Fibroblast of skin of scalp (primary cell): ENCODE measurements at places on chromosomes 1 and 21.

DNA sequence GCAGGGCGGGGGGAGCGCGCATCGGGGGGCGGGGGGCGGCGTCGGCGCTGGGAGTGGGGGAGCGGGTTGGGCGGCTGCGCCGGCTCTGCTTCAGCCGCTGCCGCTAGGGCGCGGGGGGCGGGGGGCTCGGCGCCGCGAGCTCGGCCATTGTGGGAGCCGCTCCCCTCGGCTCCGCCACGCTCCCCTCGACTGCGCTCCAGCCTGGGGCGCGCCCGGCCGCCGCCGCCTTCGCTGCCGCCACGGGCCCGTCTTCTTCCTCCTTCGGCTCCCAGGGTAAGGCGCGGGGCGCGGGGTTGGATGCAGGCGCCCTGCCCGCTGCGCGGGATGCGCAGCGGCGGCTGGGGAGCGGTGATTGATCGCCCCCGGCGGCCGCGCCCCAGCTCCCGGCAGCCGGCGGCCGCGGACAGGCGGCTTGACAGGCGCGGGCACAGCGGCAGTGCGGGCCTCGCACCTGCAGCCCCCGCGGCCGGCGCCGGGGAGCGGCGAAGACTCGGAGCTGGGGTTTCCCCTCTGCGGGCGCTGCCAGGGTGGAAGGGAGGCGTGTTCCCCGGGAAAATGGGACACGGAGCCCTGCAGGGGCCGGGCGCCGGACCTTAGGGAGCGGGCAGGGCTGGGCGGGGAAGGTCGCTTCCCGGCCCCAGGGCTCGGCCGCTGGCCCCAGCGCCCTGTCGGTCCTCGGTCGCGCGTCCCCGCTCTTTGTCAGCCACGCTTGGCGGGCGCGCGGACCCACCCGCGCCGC is 55.3 kb downstream of the NDUFS5 start:
- no peak for DNase-seq

DNA sequence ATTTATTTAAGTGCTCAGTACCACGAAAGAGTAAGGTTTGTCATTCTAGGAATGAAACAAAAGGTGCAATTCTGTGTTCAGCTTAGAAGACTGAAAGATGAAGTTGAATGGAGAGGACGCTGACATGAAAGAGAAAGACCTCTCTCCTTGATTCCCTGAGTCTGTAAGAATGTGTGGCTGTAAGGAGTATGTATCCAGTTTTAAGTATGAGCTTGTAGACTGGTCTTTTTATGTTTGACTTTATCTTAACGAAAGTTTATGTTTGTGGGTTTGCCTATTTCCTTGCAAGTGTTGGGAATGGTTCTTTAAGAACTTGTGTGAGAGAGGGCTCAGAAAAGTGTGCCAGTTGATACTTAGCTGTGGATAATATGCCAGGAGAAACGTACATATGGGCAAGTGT is 1.4 kb downstream of the CHD1L start:
- DNase-seq = no peak

DNA sequence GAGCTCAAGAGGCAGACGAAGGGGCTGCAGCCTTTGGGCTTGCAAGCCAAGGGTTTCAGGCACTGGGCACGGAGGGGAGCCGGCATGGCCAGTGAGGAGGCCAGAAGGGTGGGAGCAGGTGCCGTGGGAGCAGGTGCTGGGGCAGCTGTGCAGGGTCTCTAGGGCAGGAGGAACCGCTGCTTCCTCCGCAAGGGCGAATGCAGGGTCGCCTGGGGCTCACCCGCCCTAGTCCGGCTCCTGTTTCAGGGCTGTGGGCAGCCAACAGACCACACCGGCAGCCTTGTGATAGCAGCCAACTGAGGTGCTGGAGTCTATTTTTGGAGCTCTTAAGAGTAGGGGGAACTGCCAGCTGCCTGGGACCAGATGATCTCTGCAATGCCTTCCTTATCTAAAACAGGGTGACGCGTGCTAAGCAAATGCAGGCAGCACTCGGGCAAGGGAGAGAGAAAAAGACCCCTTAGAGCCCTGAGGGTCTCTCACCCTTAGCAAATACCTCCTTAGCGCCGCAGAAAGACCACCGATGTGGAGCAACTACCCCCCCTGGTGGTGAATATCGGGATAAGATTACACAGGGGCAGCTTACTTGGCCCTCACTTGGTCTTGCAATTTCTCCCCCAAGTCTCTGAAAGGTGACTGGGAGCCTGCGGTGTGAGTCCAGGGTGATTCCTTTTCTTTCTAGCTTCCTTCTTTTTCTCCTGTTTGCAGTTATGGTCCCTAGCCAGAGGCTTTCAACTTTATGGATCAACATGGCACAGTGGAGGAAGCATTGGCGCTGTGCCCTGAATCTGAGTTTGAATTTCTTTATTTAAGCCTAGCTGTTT is 20.7 kb upstream of the MAPKAPK2 start:
- peak; percentile 66 for DNase-seq

DNA sequence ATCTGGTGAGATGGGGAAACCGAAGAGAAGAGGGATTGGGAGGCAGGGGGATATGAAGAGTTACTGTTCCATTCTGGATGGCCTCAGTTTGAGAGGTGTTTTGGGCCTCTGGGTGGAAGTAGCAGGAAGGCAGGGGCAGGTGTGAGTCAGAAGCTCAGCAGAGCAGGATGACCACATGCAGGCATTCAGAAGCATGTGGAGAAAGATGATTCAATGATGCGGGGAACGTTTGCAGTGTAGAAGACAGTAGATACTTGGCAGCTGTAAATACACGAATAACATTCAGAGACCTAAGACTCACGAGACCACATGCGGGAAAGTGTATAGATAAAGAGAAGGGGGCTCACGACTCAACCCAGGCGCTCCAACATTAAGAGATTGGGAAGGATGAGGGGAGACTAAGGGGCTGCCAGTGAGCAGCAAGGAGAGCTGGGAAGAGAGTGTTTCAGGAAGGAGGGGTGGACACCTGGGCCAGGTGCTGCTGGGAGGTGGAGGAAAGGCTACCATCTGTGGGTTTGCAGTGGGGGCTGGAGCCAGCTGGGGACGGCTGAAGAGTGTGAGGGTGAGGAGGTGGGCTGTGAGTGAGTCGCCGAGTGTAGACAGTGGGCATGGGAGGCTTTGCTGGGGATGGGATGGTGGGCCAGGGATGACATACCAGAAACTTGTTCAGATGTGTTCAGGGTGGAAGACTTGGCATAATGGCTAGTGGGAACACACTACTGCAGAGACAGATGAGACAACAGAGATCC is 5.8 kb upstream of the EPS8L3 start:
- peak; percentile 68 for DNase-seq

DNA sequence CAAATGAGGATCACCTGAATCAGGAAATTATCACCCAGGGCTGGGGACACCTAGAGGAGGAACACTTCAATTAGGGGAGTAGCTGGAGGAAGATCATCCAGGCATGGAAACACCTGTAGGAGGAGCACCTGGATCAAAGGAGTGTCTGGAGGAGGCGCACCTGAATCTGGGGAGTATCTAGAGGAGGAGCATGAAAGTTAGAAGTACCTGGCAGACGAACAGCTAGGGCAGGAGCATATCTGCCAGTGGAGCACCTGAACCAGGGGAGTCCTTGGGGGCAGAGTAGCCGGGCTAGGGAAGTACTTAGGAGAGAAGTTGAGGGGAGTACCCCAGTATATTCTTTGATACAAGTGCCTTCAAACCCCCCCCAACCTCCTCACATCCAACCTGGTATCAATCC is 1.3 kb downstream of the C1orf210 start:
- DNase-seq = no peak

DNA sequence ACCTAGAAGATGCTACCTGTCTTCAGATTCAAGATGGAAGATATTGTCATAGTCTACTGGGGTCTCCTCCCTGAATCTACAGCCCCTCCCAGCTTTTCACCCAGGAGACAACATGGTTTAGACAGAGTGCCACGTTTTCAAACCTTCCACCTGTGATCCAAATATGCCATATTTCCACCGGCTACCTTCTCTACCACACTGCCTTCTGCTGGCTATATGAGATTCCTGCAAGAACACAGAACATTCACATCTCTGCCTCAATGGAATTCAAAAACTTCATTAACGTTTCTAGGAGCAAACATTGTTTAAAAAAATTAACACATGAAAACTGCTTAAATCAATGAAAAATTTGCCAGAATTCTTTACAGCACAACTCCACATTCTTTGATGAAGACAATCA is 12.9 kb upstream of the LELP1 start:
- no peak for DNase-seq

DNA sequence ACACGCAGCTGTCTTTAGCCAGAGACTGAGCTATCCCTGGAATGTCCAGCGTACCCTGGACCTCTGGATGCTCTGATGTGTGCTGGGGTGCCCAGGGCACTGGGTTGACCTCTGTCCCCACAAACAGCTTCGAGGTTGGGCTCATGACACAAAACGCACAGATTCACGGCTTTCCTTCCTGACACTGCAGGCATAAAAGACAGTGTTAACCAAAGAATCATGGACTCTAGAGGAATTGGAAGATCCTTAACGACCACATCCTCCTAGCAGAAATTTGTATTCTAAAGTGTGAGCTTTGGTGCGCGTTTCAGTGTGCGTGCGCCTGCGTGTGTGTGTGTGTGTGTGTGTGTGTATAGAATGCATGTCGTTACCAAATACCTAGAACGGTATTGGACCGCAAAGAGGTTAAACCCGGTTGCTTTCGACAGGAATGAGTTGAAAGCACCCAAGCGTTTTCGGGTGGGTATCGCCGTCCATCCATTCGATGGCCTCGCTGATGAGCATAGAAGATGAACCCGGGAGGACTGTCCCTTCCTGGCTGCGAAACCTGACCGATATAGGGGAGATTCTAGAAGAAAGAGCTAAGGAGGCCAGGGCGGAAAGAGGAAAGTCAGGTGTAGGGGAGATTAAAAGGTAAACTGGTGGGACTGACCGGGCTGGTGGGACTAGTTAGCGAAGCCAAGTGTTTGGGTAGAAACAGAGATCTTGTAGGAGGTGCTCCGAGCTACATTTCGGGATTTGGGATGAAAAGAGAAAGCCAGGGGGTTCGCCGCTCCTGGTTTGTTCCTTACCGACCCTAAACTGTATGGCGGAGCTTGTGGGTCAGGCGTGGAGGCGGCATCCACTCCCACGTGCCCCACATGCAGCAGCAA is 6.8 kb upstream of the LHX9 start:
- no peak for DNase-seq

DNA sequence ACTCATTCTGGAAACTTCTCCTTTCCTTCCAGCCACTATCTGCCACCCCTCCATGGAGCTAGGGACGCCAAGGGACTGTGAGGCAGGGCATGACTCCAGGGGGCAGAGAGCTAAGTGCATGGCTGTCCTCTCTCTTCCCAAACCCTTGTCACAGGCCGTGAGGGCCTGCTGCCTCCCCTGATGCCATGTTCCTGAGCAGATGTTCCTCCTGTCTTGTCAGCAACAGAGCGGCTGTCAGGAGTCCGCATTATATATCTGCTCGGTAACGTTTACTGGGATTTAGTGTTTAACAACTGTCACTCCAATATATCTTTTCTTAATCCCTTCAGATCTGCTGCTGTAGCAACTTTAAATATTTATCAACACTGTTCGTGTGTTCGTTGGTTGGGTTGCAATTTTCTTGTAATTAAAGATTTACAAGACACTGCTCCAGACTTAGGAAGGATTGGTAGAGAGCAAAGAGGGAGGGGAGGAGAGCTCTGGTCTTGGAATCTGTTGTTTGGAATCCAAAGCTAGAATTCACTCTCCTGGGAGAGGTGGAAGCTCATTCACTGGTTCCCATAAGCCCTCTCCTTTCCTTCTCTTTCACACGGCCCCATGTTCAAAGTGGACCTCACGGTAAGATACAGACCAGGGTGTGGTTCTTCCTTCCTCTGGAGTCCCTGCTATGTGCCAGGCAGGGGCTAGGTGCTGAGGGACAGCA is 76.2 kb downstream of the MDM4 start:
- DNase-seq = peak; percentile 3

GRCh38 chr1:242002510-242002909 is 3.6 kb upstream of the MAP1LC3C start:
- DNase-seq = no peak

GRCh38 chr1:185063719-185064118 is 18.4 kb downstream of the RNF2 start:
- DNase-seq = no peak

GRCh38 chr1:118900643-118901440 is 87.3 kb downstream of the TBX15 start:
- peak; percentile 28 for DNase-seq

GRCh38 chr1:212487286-212487685 is 54.6 kb downstream of the NENF start:
- no peak for DNase-seq

DNA sequence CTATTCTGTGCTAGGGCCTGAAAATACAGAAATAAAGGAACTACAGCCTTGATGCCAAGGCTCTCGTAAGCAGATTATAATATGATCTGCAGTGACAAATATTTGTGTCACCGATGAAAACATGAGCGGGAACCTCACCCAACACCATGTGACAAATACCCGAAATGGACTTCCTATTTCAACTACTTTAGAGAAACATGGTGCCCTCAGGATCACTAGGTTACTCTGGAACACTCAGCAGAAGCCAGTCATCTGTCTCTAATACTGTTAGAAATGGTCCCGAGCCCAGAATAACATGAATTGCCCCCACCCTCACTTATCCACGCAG is 463 bp upstream of the VAMP3 start:
- DNase-seq = no peak

DNA sequence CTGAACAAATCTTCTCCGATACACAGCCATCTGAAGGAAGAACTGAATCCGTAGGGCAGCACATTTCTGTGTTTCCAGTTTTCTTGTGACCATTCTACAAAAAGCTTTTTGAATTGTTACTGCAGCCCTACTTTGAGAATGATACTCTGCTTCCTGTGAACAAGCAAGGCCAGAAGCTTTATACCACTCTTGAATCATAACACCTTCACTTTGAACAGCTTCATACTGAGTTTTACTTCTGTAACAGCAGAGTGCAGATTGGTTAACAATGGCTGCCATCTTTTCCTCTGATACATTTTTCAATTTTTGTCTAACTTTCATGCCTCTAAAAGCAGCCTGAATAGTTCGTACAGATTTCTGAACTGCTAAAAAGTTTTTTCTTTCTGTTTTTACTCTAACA is 33.6 kb upstream of the F13B start:
- DNase-seq = no peak

DNA sequence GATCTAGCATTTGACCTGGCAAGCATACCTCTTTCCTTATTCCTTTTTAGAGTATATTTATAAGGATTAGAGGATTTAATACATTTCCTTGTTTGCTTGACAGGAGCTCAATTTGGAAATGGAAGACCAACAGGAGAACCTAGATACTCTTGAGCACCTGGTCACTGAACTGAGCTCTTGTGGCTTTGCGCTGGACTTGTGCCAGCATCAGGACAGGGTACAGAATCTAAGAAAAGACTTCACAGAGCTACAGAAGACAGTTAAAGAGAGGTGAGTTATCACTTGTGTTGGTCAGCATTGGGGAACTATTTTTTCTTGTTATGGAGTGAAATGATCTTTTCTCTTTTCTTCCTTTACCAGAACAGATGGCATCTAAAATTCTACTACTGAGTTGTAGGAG is 123.4 kb upstream of the BMP8A start:
- DNase-seq = no peak

GRCh38 chr1:101566883-101567538 is 330.2 kb downstream of the S1PR1 start:
- DNase-seq = no peak
